ENCODE measurements at places on chromosomes 7 and 10.

DNA sequence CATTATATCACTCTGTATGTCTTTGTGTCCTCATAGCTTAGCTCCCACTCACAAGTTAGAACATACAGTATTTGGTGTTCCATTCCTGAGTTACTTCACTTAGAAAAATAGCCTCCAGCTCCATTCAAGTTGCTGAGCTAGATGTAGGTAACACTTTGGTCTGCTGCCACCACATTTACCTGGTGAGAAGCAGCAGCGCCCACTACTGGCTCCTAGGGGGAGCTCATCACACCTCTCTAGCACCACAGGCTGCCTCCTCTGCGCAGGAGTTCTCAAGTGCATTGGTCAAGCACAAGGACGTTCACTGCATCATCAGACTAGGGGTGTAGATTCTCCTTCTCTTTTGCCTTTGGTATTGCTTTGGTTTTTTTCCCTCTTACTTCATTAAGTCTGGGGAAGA, 530.9 kb upstream of the AUTS2 start:
- no peak for DNase-seq

DNA sequence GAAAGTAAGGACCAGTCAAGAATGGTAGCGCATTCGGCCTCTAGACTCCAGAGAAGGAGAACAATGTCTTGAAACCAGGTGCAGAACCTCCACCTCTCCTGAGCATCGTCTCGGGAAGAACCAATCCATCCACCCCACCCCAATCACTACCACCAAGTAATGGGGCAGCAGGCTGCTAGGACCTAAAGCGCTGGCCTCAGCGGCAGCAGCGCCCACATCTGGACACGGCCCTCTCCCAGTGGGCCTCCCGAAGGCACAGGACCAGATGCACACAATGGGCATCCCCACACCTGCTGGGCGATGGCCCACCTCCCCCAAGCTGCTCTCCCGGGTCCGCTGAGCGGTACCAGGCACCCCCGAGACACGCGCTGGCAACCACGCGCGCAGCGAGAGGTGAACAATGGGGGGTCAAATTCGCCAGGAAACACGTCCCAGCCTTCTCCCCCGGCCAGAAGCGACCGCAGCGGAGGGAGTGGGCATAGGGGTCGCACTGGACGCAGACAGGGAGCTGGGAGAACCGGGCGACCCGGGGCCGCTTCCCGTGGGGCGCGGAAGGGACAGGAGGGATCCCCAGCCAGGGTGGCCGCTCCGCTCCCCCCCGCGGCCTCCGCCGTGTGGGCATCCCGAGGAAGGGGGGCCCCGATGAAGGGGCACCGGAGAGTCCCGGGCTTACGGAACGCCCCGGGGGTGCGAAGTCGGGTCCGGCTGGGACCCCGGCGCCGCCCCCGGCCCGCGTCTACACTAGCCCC, 506 bp downstream of the CTTNBP2 start:
- DNase-seq = no peak

DNA sequence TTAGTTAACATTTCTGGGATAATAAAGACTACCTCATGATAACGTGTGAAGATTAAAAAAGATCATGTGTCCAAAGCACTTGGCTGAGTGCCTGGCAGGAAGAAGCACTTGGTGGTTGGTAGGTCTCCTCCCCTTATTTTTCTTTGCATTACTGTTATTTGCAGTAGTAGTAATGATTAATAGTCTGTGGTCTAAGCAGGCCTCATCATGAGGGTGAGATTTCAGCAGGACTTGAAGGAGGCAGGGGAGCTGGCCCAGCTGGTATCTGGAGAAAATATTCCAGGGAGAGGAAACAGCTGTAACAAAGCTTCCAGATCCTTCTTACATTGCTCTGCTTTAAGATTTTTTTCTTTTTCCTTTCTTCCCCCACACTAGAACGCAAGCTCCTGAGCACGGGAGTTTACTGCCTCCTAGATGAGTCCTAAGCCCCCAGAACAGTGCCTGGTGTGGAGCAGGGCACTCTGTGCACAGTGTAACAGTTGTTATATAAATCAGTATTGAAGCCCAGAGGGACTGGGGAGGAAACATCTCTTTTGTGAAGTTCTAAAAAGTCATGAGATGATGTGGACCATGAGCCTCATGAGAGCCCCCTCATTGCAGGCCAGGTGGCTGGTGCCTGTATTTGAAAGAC, 31.1 kb upstream of the RHEB start:
- DNase-seq = no peak

DNA sequence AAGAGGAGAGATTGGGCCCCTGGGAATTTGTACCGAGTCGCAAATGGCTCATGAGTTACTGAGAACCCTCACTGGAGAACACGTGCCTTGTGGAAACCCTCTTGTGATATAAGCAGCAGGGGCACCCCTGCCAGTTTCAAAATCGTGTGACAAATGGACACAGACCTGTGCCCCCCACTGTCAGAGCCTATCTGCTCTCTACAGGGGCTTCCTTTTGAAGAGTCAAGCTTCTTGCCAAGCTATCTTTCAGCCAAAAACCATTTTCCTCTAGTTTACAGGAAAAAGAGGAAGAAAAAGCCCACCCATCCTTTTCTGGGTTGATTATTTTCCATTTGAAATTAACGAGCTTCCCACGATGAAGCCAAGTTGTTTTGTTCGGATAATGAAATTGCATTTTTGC, 64.1 kb upstream of the MPP7 start:
- DNase-seq = no peak

- DNase-seq = no peak
Observed at GRCh38 chr10:131577786-131578471, 266.4 kb upstream of the TCERG1L start.

DNA sequence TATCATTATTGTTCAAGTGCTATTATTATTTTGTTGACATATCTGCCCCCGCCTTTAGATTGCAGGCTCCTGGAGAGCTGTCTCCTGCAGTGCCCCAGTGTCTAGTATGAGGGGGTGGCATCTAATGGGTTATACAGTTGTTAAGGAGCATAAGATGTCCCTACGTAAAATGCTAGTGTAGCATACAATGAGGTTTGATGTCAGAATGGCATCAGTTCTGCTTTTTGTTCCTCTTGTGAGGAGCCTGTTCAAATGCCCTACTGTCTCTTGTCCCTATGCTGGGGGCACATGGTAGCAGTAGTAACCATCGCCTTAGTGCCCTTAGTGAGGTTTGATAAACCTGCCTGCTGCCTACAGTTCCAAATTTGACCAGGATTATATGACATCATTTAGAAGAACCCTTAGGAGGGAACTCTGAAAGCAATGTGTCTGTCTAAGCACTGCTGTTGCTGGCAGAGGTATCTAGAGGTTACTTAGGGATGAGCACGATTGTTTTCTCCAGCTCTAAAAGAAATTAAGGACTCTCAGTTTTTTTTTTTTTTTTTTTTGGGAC, 9.7 kb downstream of the CREM start:
- no peak for DNase-seq

GRCh38 chr7:15680446-15680845, 6.0 kb downstream of the MEOX2 start:
- DNase-seq = no peak

DNA sequence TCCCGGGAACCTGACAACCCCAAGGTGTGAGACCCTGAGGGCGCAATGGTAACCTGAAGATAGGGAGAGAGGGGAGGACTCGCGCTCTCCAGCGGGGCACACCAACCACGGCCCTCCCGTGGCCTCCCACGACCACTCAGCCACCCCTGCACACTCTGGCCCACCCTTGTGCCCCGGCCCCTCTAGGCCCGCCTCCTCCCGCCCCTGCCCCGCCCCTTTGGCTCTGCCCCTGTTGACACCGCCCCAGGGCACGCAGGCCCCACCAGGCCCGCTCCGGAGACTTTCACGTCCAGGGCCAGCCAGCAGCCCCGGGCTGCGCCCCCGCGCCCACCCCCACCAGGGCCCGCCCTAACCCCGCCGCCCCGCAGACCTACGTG, 10.9 kb downstream of the ATG9B start:
- no peak for DNase-seq

GRCh38 chr7:135352285-135352684, 118.6 kb downstream of the STRA8 start:
- no peak for DNase-seq

GRCh38 chr10:79938728-79939406, 10.0 kb downstream of the SFTPD start:
- no peak for DNase-seq

DNA sequence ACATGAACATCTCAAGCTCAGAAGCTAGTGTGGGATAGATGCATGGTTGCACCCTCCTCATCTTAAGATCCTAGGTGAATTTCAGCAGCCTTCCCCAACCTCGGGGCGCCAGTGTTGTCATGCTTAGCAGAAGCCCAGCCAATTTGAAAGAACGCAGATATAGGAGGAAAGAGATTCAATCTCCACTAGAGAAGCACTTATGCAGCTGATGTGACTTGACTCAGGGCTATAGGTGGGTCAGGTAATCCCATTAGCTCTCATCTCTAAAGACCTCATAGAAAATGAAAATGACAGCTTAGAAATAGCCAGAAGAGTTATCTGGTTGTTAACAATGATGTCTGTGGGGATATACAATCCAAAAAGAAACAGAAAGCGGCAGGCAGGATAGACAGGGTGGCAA, 310.5 kb downstream of the GPAM start:
- DNase-seq = no peak

GRCh38 chr10:71188201-71188600, 24.2 kb upstream of the UNC5B start:
- no peak for DNase-seq

DNA sequence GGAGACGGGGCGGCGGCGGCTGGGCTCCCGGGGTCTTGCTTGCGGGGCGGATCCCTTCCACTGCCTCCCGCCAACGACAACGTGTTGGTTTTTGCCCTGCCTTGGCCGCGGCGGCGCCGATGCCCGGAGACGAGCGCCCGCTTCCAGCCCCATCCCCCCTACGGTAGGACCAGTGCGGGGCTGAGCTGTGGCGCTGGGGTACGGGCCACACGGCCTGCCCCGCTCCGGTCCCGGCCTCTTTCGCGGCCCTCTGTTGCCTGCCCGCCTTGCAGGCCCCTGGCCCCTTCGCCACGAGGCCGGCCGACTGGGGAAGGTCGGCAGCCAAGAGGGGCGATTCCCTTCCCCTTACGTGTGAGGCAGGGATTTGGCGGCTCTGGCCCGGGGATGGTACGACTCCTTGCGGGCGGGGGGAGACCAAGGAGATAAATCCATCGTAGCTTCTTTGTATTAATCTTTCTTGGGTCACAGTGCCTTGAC, 488 bp downstream of the EIF4H start:
- DNase-seq = peak; percentile 9

DNA sequence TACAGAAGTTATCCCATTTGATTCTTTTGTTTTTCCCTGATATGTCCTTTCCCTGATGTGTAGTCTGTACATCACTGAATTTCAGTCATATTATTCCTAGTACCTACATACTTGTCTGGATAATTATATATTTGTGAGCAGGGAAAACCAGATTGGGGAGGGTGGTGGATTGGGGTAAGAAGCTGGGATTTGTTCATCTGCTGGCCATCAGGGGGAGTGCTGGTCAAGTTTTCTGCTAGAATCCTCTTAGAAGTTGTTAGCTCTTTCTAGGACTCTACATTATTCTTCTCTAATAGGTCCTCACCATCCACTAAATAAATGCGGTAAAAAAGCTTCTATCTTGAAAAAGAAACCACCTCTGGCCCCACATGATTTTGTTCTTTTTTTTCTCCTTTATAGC, 232.7 kb upstream of the TAC1 start:
- DNase-seq = no peak

DNA sequence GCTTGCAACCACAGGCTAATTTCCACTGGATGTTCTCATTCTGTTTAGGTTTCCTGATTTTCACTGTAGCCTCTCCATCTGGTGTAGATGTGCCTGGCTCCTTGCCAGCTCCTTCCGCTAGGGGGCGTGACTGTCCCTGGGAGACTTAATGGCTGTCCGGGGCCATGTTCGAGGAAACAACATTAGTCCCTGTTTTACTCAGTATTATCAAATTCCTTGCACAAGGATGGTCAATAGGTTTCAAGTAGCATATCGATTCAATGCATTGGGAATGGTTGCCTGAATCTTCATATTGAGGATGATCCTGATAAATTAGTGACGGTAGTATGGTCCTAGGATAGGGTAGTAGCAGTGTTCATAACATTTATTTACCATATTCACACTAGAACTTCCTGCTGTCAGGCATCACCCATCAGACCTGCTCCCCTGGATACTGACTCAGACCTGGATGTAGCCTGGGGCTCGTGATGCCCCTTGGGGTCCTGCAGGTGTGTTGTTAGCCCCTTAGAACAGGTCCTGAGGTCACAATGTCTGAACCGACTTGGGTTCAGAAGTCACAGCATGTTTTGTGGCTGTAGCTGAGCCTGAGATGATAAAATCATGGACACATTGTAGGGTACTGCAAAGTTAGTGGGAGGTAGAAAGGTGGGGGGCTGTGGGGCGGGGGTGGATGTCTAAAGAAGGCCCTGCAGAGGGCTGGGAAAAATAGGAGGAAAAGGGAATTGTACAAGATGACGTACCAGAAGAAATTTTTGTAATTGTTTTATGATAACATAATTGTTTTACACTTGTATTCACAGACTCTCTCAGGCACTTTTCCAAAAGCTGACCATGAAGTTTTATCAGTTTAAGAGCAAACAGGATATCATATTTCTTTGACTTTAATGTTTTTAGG, 8.9 kb upstream of the EXOC6 start:
- DNase-seq = peak; percentile 18

GRCh38 chr10:129631006-129631405, 164.0 kb downstream of the MGMT start:
- no peak for DNase-seq

DNA sequence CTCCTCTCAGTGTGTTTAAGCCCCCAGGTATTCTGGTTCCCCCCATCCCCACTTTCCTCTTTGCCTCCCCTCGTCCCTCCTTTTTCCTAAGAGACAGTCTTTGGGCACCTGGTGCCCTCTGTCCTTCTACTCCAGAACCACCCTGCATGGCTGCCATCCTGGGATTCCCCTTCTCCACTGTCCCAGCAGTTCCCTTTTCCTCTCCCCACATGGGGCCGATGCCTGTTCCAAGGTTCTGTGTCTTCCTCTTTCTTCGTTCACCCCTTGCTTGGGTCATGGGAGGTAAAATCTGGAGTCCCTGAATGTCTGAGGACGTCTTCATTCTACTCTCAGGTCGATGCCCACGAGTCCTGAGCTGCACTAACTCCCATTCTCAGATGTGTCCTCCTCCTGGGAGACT, 120.8 kb downstream of the TAX1BP1 start:
- no peak for DNase-seq

- no peak for DNase-seq
Observed at GRCh38 chr10:33099748-33100147, 141.7 kb upstream of the ITGB1 start.

DNA sequence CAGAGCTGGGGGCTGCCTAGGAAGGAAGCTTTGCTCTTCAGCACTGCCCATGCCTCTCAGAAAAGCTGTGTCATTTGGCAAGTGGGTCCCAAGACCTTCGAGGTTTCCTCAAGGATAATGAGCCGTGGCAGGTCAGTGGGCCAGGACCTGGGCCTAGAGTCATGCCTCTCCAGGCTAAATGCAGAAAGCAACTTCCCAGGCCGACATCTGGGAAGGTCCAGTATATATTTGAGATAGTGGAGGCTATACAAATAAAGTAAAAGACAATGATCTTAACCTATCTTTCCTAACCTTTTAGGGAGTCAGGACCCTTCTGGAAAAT, 2.4 kb upstream of the HOXA10 start:
- no peak for DNase-seq

- DNase-seq = no peak
Observed at GRCh38 chr10:15783941-15784636, 64.4 kb upstream of the ITGA8 start.
